ENCODE measurements at places on chromosomes 6 and 20. TPM values are rescaled to one million over a fixed set of nuclear protein-coding genes. Genes with fewer than 3 reads are reported as not detected.

DNA sequence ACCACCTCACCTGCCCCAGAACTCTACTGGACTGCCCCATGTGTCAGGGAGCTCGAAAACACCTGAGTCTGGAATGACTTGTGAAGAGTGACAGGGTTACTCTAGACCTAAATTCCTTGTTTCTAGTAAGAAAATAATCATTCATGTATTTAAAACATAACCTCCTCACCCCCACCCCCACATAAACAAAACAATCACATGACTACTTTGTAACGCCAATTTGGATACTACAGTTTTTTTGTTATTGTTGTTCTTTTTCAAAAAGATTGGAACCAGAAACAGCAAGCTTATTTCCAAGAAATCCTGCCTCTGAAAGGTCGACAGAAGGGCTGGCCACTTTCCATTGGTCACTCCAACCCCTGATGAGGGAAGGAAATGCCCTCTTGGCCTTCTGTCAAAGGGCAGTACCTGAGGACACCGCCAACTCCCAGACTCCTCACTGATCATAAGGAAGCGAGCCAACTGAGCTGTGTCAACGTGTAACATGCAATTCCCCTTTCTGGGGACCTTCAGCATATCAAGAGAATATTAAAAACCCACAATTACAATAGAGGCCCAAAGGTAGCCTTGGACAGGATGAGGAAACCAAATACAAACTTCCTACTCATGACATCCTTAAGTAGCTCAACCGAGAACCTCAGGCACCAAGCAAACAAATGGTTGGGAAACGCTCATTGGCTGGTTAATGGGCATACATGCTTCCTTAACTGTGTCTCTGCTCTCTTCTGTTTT, 2.6 kb downstream of the MCUR1 start:
- peaks cover 28% of the 10 kb centered on the region for H3K4me1 ChIP-seq
- no peak for DNase-seq
- H3K27ac ChIP-seq, result no peak overlapping the region
- H3K27me3 ChIP-seq, result no peaks in the 10 kb centered on the region

The FOXO3 gene
- total RNA-seq, result 5.4 TPM

DNA sequence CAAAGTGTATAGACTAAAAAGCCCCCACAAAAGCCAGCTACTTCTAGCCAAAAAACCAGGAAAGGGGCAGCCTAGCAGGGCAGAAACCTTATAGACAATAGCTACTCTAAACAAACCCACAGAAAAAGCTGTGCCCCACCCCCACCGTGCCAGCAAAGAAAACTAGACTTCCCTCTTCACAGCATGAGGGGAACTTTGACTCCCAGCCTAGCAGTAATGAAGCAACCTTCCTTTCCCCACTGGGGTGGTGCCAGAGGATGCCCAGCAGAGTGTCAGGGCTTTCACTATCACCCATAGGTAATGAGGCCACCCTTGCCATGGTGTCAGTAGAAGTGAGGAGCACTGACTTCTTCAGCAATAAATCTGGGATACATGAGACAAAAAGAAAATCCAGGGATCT, 99.0 kb upstream of the LGSN start:
- no peak for DNase-seq
- no peak overlapping the region for H3K27ac ChIP-seq
- no peaks in the 10 kb centered on the region for H3K4me1 ChIP-seq
- no peaks in the 10 kb centered on the region for H3K27me3 ChIP-seq
- H3K36me3 ChIP-seq, result no peaks in the 10 kb centered on the region

DNA sequence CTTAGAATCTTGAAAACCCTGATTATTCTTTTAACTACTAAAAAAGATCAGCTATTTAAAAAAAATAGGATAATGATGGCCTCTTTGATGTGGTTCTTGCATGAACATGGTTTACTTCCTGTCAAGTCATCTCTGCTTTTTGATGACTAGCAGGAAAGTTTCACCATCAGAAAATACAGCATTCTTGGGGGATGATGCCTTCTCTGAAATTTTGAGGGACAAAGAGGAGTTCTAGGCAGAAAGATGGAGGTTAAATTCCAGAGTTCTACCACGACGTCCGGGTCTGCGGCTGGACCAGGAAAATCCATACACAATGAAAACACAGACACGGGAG, 130.4 kb downstream of the OLIG3 start:
- H3K4me3 ChIP-seq, result no peak overlapping the region
- H3K27me3 ChIP-seq, result no peaks in the 10 kb centered on the region
- peaks cover 20% of the 10 kb centered on the region for H3K4me1 ChIP-seq
- H3K36me3 ChIP-seq, result no peaks in the 10 kb centered on the region
- DNase-seq, result no peak

DNA sequence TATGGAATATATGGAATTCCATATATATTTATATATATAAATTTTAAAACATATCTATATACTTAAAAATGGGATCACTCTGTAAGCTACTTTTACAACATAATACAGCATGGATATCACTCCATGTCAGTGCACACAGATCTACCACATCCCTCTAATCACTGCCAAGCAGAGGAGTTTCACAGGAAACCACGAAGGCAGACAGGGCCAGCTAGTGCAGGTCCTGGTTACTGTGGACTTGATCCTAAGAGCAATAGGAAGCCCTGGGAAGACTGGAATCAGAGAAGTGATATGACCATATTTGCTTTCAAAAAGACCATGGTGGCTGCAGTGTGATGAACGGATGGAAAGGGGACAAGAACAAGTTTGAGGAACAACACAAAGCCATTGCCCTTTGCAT, 40.0 kb upstream of the NRN1 start:
- H3K27me3 ChIP-seq, result peaks cover 23% of the 10 kb centered on the region
- H3K27ac ChIP-seq, result no peak overlapping the region
- DNase-seq, result no peak
- no peak overlapping the region for H3K4me3 ChIP-seq
- H3K36me3 ChIP-seq, result no peaks in the 10 kb centered on the region

DNA sequence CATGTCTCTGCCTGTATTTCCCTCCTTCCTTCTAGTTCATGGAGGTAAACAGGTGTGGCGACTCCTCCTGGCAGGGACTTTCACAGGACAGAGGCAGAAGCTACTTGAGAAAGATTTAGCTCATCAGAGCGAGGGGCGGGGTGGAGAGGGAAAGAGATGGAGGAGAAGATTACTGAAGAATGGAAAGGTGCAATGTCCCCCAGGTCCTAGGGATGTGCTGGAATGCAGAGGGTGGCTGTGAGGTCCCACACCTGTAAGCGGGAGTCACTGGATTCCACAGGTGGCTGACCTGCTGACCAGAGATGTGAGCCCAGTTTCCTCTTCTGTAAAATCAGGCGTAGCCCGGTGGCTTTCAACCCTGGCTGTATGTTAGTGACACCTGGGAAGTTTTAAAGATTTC, 199.2 kb upstream of the SULF2 start:
- no peak overlapping the region for H3K4me3 ChIP-seq
- H3K36me3 ChIP-seq, result no peaks in the 10 kb centered on the region
- no peak for DNase-seq
- H3K27me3 ChIP-seq, result peaks cover 5% of the 10 kb centered on the region
- H3K27ac ChIP-seq, result no peak overlapping the region
- H3K4me1 ChIP-seq, result no peaks in the 10 kb centered on the region

The GABRR1 gene
- not detected for total RNA-seq

The GINS1 gene
- 32.3 TPM for total RNA-seq
